Amniotic epithelial cell (primary cell): ENCODE measurements at places on chromosomes 1 and 21.

DNA sequence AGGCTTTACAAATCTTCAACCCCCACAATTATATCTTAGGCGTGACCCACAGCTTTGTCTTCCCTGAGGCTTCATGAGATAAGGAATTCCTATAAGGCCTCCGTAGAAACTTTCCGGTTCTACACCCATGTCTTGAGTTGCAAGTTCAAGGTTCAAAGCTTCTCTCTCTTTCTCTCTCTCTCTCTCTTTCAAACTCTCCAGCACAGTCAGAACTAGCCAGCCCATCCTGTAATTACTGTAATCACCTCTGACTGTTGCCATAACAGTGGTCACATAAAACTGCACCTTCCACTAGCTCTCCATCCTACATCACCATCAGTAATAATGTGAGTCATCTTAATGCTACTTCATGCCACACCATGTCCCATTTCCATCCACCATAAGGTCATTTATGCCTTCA lies 90.0 kb upstream of the NFASC start:
- DNase-seq = no peak

DNA sequence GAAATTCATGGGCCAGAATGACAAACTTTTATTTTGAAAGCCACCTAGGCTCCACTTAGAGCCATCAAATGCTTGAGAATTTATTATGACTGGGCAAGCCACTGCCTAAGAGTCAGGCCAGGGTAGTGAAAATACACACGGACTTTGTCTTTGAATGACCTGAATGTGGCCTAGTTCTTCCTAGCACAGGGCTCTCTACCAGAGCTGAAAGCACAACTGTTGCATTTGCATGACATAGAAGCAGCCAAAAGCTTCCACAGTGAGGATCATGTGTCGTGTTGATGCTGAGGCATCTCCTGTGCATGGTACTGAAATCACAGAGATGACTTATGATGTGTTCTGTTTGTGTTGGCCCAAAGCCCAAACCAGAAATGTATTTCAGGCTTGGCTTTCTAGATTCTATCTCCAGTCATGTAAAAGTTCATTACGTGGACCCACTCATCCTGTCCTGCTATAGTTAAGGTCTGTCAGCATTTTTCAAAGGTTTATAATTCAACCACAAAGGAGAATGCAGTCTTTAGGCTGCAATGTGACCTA lies 164.0 kb upstream of the UBE2U start:
- peak; percentile 100 for DNase-seq

GRCh38 chr1:200038981-200039848 lies 11.7 kb downstream of the NR5A2 start:
- DNase-seq = no peak

DNA sequence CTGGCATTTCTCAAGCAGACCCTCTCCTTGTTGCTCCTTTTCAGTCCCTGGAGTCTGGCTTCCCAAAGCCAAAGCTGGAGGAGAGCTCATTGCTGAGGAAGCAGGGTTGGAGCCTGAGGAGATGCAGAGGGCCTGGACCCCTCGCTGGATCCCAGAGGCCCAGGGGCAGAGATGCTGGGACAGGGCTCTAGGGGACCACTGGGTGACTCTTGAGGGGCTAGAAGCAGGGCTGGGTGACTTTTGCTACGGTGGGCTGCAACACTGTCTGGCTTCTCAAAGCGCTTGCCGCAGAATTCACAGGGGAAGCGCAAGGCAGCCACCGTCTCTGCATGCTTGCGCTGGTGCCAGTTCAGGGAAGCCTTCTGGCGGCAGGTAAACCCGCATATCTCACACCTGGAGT lies 8.8 kb downstream of the ZNF692 start:
- DNase-seq = no peak

GRCh38 chr1:204327359-204327758 lies 32.4 kb downstream of the PLEKHA6 start:
- DNase-seq = no peak

DNA sequence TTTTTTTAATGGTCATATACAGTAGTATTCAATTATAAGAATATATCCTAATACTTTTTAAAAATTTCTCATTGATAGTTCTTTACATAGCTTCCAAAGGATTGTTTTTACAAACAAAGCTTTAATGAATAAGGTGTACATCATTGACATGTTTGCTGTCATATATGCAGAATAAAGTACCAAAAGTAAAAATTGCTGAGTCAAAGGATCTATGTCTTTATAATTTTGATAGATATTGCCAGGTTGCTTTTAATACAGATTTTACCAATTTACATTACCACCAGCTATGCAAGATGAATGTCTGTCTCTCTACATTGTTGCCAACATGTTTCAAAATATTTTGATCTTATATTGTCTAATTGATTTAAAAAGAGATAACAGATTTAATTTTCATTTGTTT lies 173.9 kb upstream of the FAM78B start:
- no peak for DNase-seq

DNA sequence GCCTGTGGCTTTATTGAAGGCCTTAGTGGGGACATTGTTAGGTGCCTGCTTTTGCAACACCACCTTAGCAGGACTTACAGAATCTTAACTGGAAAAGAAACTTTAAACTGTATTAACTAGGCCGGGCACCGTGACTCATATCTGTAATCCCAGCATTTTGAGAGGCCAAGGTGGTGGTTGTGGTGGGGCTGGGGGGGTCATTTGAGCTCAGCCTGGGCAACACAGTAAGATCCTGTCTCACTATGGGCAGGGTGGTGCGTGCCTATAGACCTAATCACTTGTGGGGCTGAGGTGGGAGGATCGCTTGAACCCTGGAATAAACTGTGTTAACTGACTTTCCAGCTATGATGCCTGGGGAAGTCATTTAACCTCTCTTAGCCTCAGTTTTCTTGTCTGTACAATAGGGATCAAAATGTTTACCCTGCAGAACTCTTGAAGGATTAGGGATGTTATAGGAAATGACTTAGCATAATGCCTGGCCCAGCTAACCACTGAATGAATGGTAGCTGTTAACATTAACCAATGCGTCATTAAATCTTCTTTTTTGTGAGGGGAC lies 39.5 kb downstream of the IER5 start:
- DNase-seq = peak; percentile 65

GRCh38 chr1:56533621-56534020 lies 45.7 kb downstream of the PLPP3 start:
- DNase-seq = no peak

DNA sequence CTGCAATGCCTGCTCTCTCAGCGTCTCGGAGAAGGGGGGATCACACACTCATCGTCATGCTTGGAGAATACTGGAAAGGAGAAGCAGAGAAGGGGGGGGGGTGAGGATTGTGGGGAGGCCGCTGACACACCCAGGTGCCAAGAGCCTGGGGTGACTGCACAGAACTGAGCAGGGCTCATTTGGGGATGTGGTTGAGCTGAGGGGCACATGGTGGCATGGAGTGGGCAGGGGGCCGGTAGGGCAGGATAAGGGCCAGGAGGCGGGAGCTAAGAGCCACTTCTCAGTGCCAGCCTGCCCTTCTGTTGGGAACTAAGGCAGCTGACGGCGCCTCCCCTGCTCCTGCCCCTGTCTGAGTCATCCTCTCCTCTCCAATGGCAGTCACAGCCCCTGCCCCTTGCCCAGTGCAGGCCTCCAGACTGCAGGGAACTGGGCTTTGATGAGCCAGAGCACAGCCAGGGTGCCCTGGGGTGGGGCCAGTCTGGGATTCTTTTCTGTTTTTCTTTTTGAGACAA lies 27.2 kb downstream of the MRPL37 start:
- DNase-seq = peak; percentile 66

- peak; percentile 56 for DNase-seq
Observed at GRCh38 chr21:42125571-42126544, 54.7 kb downstream of the UMODL1 start.

DNA sequence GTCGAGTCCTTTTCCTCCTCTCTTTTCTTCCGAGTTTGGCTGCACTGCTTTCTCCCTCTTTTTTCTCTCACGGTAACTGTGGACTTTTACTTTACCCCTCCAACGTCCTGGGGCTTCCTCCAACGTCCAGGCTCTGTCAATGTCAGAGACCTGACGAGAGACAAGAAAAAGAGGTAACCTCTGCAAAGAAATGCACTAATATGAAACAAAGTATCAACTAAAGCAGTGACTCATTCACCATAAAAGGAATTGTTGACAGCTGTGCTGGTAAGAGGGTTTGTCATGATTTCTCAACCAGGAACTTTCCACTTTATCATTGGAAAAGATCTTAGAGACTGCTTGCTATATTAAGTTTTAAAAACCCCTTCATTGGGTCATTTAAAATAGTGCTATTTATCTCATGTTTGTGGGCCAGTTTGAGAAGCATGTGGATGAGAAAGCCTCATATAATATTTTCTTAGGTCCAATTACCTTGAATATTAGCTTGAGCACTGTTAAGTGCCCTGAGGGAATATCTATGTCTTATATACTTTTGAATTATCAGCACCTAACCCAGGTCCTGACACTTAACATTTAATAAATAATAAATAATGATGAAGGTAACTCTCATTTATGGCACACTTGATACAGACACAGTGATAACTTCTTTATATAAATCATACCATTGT lies at the start of gene GBP2:
Gene GBP2 (minus strand): TSS at position 202 of the 668 bp plus-strand sequence. CDS start 4,148 bp downstream, outside the sequence.
- DNase-seq = peak; percentile 91

DNA sequence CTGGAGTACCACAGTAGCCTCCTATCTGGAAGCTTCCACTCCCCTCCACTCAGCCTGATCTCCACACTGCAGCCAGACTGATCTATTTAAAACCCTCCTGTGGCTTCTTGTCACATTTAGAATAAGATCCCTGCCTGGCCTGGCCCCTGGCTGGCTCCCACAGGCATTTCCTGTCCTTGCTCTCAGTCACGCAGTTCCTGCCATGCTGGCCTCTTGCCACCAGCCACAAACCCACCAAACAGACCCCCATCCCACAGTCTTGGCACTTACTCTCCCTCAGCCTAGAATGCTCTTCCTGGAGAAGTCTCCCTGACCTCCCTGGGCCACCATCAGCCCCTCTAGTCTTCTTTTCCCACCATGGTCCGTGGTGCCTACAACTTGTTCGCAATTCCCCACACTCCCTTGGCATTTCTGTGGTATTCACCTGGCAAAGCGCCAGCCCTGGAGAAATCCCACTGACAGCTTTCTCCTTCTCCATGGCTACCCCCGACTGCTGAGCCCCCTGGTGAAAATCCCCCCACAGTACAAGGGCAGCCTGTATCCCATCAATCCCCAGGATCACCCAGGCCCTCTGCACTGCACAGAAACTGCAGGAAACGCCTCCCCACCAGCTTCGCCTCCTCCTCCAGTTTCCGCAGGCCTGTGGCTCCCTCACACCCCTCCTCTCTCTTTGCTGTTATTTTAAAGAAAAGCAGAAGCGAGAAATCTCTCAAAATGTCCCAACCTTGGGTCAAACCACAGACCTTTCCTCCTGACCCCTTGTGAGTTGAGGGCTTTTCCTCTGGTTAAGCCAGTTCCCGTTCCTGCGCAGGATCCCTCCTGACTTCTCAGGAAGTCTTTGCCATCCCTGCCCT lies 94.5 kb downstream of the SYT2 start:
- DNase-seq = peak; percentile 47

GRCh38 chr1:214193691-214194090 lies 87.3 kb upstream of the SMYD2 start:
- no peak for DNase-seq

DNA sequence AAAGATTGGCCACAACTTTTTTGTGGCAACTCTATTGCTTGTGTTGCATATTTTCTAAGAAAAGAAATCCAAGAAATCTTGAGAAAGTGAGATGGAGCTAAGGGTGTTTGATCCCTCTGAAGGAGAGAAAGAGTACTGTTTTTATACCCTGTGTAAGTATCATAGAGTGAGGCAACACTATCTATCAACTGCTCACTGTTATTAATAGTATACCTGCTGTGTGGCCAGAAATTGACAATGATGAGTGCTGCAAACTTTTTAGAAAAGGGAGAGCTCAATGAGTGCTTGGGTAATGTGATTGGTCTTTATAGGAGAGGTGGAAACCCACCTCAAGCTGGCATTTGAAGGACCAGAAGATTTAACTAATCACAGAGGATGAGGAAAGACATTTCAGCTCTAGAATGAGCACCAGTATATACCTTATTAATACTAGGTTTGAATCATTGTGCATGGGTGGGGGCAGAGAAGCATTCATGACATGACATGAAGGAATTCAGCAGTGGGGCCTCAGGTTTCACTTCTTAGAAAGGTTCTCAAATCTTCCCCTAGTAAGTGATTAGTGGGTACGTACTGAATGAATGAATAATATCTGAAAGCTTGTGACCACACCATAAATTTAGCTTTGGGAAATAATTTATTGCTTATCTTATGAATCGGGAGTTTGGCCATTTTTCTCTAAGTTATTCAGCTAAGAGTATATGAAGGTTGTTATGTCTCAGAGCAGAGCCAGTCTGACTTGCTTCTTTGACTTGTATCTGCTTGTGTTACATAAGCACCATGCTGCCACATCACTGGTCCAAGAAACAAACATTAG lies 169.2 kb upstream of the SGIP1 start:
- peak; percentile 87 for DNase-seq

- DNase-seq = peak; percentile 85
Observed at GRCh38 chr1:170707959-170708655, 44.2 kb downstream of the PRRX1 start.

DNA sequence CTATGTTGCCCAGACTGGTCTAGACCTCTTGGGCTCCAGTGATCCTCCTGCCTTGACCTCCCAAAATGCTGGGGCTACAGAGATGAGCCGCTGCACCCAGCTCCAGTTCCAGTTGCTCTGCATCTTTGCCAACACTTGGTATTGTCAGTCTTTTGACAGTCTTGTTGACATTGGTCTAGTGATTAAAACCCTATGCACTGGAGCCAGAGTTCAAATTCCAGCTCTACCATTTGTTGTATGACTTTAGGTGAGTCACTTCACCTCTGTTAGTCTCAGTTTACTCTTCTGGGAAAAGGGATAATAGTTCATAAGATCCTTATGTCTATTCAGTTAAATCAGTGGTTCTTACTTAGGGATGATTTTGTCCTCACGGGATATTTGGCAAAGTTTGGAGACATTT lies 32.9 kb upstream of the MED18 start:
- DNase-seq = no peak

DNA sequence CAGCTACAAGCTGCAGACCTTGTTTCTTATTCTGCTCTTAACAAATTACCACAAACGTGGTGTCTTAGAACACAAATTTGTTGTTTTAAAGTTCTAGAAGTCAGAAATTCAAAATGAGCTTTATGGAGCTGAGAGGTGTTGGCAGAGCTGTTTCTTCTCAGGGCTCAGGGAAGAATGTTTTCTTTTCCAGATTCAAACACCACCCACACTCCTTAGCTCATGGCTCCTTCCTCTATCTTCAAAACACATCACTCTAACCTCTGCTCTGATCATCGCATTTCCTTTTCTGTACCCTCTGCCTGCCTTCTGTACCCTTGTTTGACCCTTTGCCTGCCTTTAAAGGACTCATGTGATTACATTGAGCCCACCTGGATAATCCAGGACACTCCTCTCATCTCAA lies 26.9 kb upstream of the ITLN1 start:
- no peak for DNase-seq

- DNase-seq = no peak
Observed at GRCh38 chr1:30317921-30318320, 405.5 kb downstream of the MATN1 start.

DNA sequence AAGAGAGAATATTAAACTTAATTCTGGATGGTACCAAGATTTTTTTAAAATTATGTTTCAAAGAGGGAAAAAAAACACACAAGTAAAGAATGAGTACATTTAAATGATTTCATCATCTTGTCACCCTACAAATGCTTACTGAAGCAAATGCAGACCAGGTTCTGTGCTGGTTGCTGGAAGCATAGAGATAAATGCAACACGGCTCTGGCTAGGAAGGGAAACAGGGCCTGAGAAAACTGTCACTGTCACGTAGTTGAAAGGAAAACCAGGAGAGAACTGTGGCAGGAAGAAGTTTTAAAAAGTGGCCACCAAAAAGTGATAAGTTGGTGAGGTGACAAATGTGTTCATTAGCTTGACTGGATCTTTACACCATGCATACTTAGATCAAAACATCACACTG lies 336.9 kb upstream of the NFIA start:
- no peak for DNase-seq

- DNase-seq = no peak
Observed at GRCh38 chr1:14906665-14907064, 246.9 kb upstream of the TMEM51 start.
